ENCODE measurements at places on chromosomes 2 and 18.

DNA sequence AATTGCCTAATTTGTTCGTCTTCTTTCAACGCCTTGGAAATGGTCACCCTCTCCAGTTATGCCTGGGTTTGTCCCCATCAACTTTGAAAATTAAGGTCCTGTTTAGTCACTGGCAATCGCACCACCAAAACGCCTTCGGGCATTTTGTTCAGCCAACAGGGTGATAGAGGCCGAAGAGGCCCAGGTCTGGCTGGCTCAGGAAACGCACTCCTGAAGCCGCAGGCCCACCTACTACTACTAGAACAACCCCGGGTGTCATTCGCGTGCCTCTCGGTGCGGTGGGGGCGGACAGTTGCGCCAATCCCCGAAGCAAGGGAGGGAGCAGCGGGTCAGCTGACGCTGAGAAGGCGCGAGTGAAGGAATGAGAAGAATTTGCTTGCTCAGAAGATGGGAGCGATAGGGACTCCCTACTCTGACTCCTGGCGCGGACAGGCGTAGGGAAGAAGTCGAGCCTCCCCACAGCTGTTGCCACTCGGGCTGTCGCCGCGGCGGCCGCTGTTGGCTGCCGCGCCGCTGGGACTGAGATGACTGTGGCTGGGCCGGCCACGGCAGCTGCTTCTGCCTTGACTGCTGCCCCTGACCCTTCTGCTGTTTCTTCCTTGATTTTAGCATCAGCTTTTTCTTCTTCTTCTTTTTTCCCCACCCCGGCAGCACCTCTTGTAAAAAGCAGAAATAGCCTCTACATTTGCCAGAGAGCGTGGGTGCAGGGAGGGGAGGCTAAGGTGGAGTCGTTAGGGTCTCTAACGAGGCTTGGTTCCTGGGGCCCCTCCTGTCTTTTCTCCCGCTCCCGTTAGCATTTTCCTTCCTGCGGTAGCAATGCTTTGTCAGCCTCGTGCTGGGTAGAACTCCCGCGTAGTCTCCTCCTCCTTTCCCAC is 387.6 kb downstream of the FIGN start:
- DNase-seq = no peak

DNA sequence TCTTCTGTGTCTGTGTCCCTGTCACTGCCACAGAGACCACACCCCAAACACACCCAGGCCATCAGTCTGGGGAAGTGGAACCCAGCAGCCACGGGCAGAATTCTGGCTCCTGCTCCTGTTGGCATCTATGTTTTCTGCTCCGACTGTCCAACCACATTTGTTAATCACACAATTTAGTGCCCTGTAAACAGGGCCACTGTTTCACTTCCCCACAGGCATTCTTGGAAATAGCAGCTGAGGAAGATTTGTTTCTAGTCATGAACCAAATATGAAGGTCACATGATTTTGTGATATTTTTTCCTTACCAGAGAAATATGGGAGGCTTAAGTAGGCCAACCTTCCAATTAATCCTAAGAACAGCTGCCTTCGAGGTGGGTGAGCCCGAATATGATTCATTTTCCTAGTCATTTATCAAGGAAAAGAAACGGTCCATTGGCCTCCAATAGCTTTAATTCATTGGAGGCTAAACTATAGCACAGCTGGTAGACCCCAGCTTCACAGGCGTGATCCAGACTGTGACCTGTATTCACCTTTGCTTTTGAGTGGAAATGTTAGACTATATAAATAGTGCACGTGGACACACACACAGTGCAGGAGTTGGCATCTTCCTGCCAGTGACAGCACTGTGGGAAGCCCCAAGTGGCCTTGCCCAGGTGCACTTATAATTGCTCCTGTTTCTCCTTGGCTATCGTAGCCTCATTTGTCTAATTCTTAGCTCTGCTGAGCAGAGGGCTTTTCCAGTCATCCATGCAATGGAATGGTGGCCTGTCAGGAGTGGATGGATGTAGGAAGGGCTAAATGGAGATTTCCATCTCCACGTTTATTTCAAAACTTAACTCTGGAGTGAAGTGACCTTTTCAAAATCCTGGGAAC is 267.9 kb downstream of the LPIN1 start:
- no peak for DNase-seq

GRCh38 chr2:63827749-63828148 is 13.9 kb upstream of the UGP2 start:
- no peak for DNase-seq

GRCh38 chr2:74515271-74515980 is 1.2 kb downstream of the TLX2 start:
- no peak for DNase-seq

DNA sequence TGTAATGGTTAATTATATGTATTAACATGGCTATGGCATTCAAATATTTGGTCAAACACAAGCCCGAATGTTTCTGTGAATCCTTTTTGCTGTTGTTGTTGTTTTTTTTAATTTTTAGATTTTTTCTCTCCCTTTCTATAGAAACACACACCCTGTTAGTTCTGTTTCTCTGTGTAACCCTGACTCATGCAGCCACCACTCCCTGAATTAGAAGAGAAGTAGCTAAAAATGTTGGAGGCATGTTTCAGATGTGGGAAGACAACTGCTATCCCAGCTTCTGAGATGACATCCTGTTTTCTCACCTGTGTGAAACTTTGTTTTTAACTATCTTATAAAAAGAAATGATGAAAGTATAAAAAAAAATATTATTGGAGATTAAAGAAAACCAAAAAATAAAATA is 219.6 kb upstream of the RGPD4 start:
- no peak for DNase-seq

DNA sequence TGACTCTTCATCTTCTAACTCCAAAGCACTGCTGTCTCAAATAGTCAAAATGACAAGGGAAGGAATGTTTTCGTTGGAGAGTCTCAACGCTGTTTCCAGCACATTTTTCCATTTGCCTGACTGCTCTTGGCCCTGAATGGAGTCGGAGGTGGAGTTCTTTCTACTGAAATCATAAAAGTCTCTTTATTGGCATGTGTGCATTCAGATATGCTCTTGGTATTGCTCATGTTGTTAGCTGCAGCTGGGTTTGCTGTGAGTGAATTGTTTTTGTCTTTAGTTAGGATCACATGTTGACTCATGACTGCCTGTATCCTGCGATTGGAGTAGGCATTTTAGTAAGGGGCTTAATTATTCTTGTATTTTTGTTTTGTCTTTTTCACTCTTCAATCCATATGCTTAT is 16.8 kb downstream of the TMEM17 start:
- DNase-seq = no peak

DNA sequence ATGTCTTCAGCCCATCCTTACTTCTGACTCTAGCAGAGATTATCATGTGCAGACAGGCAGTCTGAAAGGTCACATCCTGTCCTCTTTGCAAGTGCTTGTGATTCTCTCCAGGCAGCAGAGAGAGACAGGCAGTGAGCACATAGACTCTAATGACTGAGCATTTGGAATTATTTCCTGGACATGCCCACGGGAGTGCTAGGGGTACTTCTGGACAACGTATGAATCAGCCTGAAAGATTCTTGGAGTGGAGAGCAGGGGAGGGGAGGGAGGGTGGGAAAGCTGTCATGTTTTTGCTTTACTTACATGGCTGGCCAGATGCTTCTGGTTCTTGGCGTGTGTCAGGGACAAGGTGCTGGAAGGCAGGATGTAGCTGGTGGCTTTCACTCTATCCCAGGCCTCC is 150.6 kb downstream of the RIF1 start:
- DNase-seq = no peak

DNA sequence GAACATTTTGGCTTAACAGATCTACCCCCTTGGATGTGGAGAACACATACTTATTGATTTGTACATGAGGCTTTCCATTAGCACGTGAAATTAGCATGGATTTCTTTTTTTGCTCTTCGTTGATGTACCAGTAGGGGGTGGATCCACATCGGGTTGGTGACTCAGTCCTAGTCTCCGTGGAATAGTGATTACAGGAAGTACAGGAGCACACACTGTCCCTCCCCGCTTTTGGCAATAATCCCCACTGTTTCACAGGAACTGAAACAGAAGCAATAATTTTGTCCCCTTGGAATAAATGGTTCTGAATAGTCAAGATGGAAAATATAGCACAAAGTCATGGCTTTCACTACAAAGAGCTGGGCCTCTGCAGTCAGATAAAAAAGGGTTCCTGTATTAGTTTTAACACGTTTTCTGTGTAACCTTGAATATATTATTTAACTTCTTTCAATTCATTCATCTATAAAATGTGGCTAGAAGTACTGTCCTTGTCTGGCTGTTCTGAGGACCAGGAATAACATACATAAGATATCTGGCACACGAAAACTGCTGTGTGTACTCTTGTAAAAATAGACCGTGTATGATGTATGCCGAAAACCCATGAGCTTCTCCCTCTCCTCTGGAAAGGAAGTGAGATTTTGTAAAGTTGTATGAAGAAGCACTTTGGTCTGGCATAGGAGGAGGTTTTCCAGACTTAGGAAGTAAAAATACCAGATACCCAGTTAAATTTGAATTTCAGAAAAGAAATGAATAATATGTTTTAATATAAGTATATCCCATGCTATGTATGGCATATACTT is 229.2 kb downstream of the GALR1 start:
- no peak for DNase-seq
